ENCODE measurements at places on chromosomes 13 and 19.
A peak's percentile ranks its signal among the peaks of the same experiment; 100 is the strongest.

- no peak overlapping the region for H3K4me3 ChIP-seq
- no peak for DNase-seq
- no peaks in the 10 kb centered on the region for H3K27me3 ChIP-seq
- H3K36me3 ChIP-seq, result no peaks in the 10 kb centered on the region
Measured at GRCh38 chr13:112995395-112996191, 26.6 kb downstream of the MCF2L start.

DNA sequence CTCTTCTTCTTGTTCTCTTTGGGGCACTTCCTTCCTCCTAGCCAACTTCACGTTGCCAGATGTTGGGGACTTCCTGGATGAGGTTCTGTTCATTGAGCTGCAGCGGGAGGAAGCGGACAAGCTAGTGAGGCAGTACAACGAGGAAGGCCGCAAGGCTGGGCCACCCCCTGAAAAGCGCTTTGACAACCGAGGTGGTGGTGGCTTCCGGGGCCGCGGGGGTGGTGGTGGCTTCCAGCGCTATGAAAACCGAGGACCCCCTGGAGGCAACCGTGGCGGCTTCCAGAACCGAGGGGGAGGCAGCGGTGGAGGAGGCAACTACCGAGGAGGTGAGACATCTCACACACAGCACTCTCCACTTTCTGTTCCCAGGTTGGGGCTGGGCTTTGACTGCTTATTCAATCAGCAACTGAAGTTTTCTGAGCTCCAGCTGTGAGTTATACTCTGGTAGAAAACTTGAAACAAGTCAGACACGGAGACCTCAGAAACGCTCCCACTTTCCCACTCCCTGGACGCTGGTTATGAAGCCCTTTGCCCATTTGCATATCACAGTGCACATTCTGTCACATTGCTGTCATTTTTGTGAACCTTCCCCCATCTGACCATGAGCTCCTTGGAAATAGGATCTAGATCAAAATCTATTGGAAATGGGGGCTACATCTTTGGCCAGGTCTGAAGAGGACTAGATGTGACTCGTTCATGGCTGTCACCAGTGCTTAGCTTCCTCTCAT lies 7.2 kb upstream of the CCDC97 start:
- no peak overlapping the region for H3K4me3 ChIP-seq
- no peak for DNase-seq
- peak overlapping the region; percentile 90 for H3K27ac ChIP-seq
- no peaks in the 10 kb centered on the region for H3K4me1 ChIP-seq
- H3K27me3 ChIP-seq, result no peaks in the 10 kb centered on the region

DNA sequence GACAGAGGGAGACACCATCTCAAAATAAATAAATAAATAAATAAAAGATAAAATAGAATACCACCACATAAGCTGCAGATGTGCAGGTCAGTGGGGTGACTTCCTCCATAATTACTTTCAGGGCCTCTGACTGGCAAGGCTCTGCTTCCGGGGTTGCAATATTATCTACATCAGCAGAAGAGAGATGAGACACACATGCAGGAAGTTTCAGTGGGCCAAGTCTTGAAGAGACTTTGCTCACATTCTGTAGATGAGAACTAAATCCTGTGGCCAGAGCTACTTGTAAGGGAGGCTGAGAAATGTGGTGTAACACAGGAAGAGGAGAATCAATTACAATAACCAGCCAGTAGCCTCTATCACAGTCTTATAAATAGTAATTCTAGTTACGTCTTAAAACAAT lies 89.9 kb upstream of the MAB21L1 start:
- peaks cover 3% of the 10 kb centered on the region for H3K36me3 ChIP-seq
- no peak overlapping the region for H3K4me3 ChIP-seq
- DNase-seq, result no peak
- no peak overlapping the region for H3K27ac ChIP-seq

DNA sequence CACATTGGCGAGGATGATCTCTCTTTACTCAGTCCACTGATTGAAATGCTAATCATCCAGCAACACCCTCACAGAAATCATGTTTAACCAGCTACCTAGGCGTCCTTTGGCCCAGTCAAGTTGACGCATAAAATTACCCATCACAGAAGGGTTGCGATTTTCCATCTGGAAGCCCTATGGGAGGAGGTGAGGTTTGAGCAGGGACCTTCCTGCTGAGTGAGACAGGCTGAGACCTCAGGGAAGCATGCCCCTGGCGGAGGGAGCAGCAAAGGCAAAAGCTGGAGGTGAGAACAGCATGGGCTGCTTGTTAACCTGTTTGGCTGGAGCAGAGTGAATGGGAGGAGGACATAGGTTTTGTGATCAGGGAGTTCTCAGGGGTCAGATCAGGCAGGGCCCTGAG lies 7.3 kb downstream of the TTC9B start:
- H3K4me1 ChIP-seq, result no peaks in the 10 kb centered on the region
- DNase-seq, result no peak
- H3K27me3 ChIP-seq, result no peaks in the 10 kb centered on the region
- H3K36me3 ChIP-seq, result peaks cover 27% of the 10 kb centered on the region
- no peak overlapping the region for H3K4me3 ChIP-seq

GRCh38 chr19:56919308-56919995 lies 78.9 kb upstream of the PEG3 start:
- no peak overlapping the region for H3K27ac ChIP-seq
- no peak for DNase-seq
- H3K4me3 ChIP-seq, result no peak overlapping the region
- H3K4me1 ChIP-seq, result no peaks in the 10 kb centered on the region
- no peaks in the 10 kb centered on the region for H3K36me3 ChIP-seq

DNA sequence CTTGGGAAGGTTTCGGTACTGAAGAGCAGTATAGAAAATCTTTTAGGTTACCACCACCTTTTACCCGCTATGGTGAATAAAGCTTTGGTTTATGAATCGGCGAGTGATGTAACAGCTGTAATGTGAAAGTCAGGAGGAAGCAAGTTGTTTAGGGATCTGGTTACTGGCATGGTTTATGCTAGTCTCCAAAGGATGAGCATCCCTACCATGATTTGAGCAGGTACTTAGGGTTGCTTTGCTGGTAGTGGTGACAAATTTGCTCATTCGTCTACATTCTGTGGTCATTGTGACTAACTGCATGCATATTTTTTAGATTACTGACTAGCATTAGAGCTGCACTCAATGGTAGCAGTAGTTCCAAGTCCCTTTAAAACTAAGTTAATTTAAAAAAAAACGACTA lies 104.1 kb downstream of the FRY start:
- peak overlapping the region; percentile 27 for H3K27ac ChIP-seq
- H3K4me3 ChIP-seq, result no peak overlapping the region
- DNase-seq, result no peak
- H3K27me3 ChIP-seq, result no peaks in the 10 kb centered on the region
- H3K4me1 ChIP-seq, result peaks cover 13% of the 10 kb centered on the region
- H3K36me3 ChIP-seq, result no peaks in the 10 kb centered on the region

Measured in right atrium auricular region (tissue), 2 donors.